ENCODE measurements at places on chromosomes 2 and 18.

DNA sequence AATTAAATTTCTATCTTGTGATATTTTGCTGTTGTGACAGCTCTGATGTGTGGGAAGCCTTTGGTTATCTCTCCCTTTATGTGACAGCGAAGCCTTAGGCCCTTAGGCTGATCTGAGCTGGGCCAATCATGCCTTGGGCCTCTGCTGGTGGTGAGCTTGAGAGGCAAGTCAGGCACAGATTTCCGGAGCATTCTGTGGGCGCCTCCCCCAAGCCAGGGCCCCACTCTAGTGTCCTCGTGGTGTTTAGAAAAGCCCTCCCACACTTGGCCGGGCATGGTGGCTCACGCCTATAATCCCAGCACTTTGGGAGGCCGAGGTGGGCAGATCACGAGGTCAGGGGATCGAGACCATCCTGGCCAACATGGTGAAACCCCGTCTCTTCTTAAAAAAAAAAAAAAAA, 239.8 kb downstream of the SH3RF3 start:
- DNase-seq = no peak

GRCh38 chr2:180716186-180717180, 263.9 kb upstream of the UBE2E3 start:
- no peak for DNase-seq

GRCh38 chr2:73852020-73852419, 23.3 kb downstream of the STAMBP start:
- no peak for DNase-seq

GRCh38 chr2:200181755-200182154, 124.7 kb upstream of the SPATS2L start:
- no peak for DNase-seq

- DNase-seq = no peak
Observed at GRCh38 chr2:100292022-100292580, 30.2 kb downstream of the LONRF2 start.

DNA sequence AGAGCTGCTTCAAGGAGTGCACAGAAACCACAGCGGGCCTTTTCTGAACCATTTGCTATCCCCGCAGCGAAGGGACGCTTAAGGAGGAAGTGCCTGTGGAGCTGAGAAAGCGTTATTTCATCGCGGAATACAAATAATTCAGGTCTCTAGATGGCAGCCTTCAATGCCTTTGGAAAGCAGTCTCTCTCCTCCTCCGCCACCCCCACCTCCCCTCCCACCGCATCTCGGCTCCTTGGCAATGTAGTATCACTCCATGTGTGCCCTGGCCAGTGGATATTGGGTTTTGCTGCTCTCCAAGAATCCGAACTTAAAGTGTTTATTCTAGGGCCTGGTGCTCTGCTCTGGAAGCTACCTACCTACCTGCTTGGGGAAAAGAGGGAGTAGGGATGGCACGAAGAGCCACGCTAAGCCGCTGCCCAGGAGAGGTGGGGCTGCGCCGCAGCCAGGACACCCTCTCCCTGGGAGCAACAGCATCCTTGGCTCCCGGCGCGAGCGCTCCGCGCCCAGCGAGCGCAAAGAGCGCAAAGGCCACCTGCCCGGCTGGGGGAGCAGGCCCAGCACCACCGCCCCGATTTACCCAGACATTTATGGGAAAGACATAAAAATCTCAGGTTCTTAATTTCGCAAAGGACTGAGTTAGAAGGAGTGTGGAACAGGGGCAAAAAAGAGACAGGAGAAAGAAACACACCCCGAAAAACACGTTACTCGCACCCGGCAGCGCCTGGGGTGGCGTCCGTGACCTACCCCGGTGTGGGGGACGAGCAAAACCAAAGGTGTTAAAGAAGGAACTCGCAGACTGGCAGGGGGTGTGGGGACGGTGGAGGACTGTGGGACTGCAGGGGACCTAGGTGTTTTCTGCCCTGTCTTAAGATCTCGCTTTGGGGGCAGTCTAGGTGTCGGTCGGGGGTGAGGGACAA, 1.0 kb downstream of the SPHKAP start:
- DNase-seq = no peak

GRCh38 chr2:65055422-65056214, 598 bp upstream of the CEP68 start:
- DNase-seq = no peak

- DNase-seq = no peak
Observed at GRCh38 chr18:76566987-76567386, 71.9 kb upstream of the ZNF516 start.

DNA sequence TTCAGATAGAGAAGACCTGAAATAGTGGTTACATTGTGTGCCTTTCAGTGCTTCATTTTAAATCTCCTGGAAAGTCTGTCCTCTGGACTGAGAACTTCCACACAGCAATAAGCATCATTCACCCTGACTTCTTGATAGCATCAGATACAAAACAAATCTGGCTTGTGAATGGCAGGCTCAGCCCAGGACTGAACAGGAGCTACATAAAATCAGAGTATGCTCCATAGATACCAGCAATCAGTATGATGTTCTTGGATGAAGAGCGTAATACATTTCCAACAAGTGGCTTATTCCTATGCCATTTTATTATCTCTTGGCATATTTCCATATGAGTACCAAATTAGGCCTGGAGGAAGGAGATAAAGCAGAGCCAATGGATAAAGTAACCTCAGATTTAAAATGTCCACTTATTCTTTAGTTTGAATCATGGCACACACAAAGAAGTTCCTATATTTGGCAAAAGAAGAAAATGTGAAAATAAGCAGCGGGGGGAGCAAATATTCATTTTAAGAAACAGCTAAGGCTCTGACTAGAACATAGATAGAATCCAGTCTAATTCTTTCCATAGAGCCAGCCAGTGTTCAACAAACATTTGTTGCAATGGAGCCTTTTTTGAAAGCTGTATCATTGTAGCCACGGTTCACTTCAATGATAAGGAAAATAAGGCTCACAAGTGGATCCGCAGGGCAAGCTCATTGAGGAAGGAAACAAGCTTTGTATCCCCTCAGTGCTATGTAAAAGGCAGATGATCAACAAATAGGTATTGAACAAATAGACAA, 230.8 kb upstream of the CHAC2 start:
- DNase-seq = no peak

DNA sequence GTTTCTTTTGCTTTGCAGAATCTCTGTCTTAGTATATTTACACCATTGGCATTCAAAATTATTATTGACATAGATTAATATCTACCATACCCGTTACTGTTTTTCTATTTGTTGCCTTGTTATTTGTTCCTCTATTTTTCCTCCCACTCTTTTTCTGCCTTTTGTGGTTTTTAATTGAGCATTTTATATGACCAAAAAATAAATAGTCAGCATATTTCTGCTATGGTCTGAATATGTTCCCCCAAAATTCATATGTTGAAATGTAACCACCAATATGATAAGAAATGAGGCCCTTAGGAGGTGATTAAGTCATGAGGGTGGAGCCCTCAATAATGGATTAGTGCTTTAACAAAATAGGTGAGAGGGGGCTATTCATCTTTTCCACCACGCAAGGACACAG, 35.3 kb downstream of the ADRA2B start:
- DNase-seq = no peak

- DNase-seq = no peak
Observed at GRCh38 chr2:127078666-127079270, 28.2 kb downstream of the BIN1 start.
